ENCODE measurements at places on chromosomes 7 and 10.

GRCh38 chr7:102004229-102004628 lies 186.8 kb downstream of the CUX1 start:
- no peak for DNase-seq

GRCh38 chr7:47326220-47326619 lies 255.7 kb downstream of the TNS3 start:
- no peak for DNase-seq

GRCh38 chr10:84194424-84195043 lies at the start of gene CDHR1:
TSS of gene CDHR1 (plus strand) at chr10:84194537. CDS start at chr10:84194761, 224 bp downstream.
- peak; percentile 17 for DNase-seq

DNA sequence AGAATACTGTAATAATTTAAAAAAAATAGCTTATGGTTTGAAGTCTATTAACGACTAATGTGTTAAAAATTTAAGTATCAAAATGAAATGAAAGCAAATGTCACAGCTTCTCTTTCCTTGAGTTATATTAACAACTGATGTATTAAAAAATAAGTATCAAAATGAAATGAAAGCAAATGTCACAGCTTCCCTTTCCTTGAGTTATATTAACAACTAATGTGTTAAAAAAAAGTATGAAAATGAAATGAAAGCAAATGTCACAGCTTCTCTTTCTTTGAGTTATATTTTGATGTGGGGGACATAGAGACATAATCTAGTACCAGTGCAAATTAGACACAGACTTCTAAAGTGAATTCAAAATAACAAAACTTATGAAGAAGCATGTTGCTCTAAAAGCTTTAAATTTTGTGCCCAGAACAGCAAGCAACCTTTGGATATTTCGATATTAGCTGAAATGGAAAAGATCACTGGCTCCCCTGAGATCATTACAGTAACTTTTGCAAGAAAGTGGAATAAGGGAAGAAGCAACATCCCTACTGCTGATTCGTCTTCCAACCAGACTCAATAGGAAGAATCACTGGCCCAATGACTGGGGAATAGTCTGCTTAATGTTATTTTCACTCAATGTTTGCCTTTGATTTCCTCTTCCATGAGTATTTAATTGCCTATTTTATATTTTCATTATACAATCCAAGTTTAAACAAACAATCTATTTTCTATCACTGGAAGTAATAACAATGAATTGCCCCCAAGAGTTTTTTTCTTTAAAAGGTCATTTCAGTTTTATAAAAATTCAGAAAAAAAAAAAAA lies 8.0 kb downstream of the SKAP2 start:
- no peak for DNase-seq

- no peak for DNase-seq
Observed at GRCh38 chr7:142125256-142125955, 13.9 kb downstream of the MGAM2 start.

GRCh38 chr7:104005197-104005596 lies 15.7 kb upstream of the RELN start:
- no peak for DNase-seq

- no peak for DNase-seq
Observed at GRCh38 chr10:130171196-130171595, 35.0 kb downstream of the GLRX3 start.

- DNase-seq, result no peak
Observed at GRCh38 chr10:4947635-4948596, 15.3 kb upstream of the AKR1C1 start.

DNA sequence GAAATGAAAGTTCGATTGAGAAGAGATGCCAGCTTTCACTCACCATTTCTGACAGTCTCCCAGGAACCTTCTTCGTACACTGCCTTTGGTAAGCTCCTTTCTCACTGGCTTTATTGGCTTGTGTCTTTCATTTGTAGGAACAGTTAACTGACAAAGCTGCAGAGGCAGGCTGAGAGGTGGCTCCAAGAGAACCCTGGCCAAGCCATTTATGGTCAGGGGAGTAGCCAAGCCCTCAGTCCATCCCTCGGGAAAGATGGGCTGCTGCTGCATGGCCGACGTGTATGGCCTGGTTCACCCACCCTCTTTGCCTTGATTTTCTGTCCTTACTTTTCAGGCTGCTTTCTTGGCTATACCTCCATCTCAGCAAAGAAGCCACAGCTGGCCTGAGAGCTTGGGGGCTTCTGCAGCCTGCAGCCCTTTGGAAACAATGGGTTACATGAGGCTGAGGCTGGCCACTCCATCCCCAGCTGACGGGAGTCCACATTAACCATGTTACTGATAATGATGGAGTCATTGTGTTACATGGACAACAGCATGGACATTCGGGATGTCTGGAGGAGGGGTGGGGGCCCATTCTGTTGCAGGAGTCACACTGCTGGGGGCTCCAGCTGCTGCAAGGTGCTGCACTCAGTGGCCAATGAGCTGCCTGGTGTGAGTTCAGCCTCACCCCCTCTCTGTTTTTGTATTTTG lies at the start of gene OPALIN:
TSS of gene OPALIN (minus strand) at position 152 of the 690 bp plus-strand sequence. CDS start at position 46, 106 bp downstream.
- DNase-seq, result no peak

Data from activated CD4-positive, alpha-beta T cell treated with anti-CD3 and anti-CD28 coated beads, Interleukin-2, amount 50 U/mL, for 1 hour (primary cell).